SK-N-DZ (cell line): ENCODE measurements at places on chromosomes 1 and 21.
A peak's percentile ranks its signal among the peaks of the same experiment; 100 is the strongest.

GRCh38 chr1:23013657-23014056, 2.0 kb downstream of the TEX46 start:
- DNase-seq = peak; percentile 20

GRCh38 chr1:170704256-170704655, 40.3 kb downstream of the PRRX1 start:
- no peak for DNase-seq

GRCh38 chr1:218611916-218612585, 266.9 kb downstream of the TGFB2 start:
- DNase-seq = no peak

- DNase-seq = no peak
Observed at GRCh38 chr1:171158096-171158495, 27.0 kb upstream of the FMO2 start.

GRCh38 chr1:160429125-160429561, 28.8 kb downstream of the VANGL2 start:
- DNase-seq = no peak

GRCh38 chr1:53375440-53375839, 47.6 kb upstream of the LRP8 start:
- no peak for DNase-seq

DNA sequence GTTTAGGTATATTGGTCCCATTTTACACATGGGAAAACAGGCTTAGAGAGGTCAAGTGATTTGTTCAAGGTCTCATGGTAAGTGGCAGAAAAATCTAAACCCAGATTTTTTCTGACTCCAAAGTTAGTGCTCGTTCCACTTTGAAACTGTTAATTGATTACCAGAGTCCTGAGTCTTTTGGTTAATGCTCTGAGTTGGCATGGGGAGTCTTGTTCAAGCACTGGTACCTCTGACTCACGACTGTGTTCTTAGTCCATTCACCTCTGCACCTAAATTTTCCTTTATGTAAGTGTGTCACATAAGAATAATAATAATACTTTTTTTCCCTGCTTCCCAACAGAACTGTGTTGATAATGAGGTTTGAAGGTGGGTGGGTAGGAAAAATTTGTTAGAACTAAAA, 59.3 kb downstream of the VANGL2 start:
- DNase-seq = no peak

GRCh38 chr21:45403825-45404729, 888 bp upstream of the COL18A1 start:
- no peak for DNase-seq

- DNase-seq = no peak
Observed at GRCh38 chr1:201469645-201470074, 672 bp upstream of the PHLDA3 start.
